ENCODE measurements at places on chromosomes 7 and 10.

GRCh38 chr10:120570418-120570817 is 113.4 kb downstream of the PLPP4 start:
- DNase-seq = no peak

DNA sequence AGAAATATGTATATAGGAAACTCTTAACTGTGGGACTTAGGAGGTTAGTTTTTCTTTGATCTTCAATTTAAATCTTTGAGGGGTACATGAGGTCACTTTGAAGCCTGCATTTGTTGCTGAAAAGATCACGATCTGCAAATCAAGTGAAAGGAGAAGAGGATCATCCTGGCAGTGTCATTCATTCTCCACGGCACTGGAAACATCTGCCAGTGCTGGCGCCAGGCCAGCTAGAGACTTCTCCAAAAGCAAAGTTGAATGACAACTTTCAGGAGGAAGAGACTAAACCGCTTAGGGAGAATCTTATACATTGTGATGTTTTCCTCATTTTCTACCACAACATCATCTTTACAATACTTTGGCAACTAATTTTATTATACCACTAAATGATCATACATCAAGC is 42.5 kb downstream of the MRC1 start:
- no peak for DNase-seq

- DNase-seq = no peak
These were observed 98.9 kb upstream of the KIF5B start for GRCh38 chr10:32155075-32155516.

DNA sequence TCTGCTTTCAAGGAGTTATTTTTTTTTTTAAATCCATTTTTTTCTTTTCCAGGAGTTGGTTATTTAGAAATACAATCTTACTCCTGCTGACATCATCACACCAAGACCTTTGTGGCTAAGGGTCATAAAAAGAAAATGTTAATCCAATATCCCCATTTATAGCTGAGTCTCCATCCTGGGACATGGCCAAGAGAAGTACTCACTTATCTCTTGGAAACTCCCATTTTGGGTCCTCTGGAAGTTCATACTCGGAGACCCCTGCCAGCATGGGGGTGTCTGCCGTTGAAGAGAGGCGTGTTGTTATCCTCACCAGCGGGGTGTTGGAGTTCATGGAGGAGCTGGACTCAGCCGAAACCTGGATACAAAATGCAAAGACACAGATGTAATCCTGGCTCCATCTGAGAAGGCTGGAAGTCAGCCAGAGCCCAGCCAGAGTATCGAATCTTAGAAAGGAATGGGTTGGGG is 94.6 kb downstream of the FGFR2 start:
- DNase-seq = no peak

Measured in activated T-cell treated with anti-CD3 and anti-CD28 coated beads, Interleukin-2, amount 50 U/mL, for 1 hour (primary cell).